LHCN-M2 (cell line): ENCODE measurements at places on chromosomes 1 and 21.

DNA sequence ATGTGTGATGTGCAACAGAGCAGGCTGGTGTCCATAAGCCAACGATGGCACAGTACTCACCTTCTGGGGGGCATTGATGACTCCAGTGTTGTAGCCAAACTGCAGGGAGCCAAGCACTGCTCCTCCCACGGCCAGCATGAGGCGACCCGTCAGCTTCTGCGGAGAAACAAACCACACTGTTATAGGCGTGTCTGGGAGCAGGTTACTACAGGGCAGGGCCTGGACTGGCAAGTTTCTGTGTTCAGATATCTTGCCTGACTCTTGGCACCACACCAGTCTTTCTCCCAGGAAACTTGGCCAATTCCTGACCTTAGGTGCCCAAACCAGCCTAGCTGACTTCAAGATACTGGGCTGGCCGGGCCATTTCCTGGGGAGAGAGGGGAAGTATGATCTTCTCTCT is 15.5 kb downstream of the SLC2A1 start:
- DNase-seq, result peak; percentile 83

DNA sequence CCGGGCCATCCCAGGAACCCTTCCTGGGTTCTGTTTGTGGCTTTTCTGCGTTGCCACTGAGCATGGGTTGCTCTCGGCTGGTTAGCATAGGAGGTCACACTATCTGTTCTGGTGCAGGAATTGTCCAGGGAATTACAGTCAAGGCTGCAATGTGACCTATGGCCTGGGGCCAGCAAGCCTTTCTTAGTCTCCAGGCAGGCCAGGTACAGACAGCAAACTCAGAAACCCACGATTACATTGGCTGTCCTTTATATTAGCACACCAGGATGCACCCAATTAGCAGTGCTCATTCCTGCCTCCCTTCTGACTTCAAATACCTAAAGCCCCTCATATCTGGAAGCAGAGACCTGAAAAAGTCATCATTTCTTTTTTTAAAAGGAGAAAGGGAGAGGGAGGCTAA is 55.2 kb downstream of the CD247 start:
- DNase-seq, result no peak

DNA sequence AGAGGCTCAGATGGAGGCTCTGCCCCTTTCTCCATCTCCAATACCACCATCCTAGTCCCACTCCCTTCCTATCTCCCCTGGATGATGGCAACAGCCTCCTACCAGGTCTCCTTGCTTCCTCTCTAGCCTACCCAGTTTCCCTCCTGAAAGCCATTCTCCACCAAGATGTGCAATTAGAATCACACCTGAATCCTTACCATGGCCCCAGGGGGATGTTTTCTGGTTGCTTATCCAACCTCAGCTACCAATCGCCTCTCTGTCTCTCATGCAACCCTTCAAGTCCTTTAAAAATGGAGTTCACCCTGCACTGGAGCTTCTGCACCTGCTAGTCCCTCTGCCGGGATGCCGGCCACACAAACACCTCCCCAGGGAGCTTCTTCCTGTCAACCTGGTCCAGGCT is 2.9 kb downstream of the RCAN1 start:
- no peak for DNase-seq

DNA sequence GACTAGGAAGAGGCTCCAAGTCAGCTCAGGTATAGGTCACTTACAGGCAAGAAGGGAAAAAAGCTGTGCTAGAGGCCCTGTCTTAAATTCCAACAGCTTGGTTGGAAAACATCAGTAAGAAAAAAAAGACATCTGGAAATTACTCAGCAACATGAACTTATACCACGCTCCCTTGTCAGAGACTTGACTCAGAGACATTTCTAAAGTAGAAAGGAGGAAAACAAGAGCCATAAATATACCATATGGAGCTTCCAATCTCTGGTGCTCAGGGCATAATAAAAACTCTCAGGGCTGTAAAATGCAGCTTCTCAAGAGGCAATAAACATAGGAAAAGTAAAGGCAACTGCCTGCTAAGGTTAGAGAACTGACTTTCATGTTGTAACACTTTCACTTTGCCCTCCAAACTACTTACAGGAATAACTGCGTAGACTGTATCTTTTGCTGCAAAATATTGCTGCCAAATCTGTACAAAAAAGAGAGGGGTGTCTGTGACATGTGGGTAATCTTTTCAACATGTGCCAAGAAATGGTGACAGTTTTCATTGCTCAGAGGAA is 14.7 kb downstream of the ATPAF1 start:
- DNase-seq, result no peak

DNA sequence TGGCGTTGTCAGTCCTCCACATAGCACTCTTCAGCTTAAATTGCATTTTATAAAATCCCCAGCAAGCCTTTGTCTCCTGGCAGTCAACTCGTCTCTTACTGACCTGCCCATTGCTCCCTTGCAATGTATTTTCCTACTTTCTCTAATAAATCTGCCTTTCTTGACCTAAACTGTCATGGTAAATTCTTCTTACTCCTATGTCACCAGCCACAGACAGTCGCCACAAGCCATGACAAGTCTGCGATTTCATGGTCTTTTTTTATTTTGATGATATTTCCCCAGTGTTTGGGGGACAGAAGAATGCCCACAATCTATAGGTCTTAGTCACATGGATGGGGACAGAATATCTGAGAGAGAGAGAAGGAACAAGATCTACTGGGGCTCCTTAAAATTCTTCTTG is 8.4 kb downstream of the IFNAR2 start:
- no peak for DNase-seq

DNA sequence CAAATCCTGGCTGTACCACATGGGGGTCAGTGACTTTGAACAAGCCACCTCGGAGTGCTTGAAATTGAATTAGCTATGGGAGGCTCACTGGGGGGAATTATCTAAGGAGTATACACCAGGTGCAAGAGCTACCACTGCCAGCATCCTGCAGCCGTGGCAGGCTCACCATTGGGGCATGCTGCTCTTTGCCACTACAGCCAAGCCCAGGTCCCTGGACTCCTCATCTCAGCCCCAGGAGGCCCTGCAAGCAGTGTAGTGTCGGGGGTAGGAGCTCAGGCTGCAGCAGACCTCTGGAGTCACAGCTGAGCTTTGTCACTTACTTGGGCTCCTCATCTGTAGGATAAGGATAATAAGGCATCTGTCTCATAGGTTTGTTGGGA is 35.3 kb downstream of the ACOT11 start:
- DNase-seq, result no peak

- DNase-seq, result no peak
These were observed 984.4 kb upstream of the NCAM2 start for GRCh38 chr21:20013851-20014250.

DNA sequence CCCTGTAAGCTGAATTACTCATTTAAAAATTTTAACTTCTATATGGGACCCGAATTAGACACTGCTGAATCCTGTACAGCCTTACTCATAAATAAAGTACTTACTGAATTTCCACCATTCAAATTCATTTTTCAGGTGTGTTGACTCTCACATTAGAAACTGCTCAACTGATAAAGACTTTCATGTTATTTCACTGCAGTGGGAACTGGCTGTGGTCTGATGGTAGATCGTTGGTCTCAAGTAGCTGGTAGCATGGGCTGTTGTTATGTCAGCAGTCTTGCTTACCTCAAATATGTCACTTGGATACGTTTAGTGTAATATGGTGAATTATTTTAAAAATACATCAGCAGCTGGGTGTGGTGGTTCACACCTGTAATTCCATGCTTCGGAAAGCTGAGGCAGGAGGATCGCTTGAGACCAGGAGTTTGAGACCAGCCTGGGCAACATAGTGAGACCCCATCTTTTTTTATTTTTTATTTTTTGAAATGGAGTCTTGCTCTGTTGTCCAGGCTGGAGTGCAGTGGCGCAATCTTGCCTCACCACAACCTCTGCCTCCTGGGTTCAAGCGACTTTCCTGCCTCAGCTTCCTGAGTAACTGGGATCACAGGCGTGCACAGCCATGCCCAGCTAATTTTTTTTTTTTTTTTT is 10.4 kb downstream of the DEGS1 start:
- DNase-seq, result no peak

DNA sequence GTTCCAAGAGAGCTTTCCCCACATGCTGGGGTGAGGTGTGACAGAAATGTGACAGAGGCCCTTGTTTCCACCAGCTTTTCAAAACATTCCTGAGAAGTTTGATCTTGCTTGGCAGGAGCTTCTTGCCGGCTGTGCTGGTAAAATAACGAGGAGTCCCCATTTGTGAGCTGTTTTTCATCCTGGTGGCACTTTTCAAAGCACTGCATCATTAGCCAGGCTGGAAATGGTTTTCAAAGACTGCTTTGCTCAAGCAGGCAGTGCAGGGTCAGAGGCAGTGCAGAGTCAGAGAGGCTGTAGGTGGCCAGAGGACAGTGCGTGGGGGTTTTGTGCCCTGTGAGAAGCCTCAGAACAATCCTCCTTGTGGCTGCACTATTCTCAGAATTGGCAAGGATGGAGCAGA is 75.8 kb upstream of the KCNA3 start:
- DNase-seq, result no peak

- no peak for DNase-seq
These were observed 47.5 kb upstream of the FOXO6 start for GRCh38 chr1:41313661-41314131.

DNA sequence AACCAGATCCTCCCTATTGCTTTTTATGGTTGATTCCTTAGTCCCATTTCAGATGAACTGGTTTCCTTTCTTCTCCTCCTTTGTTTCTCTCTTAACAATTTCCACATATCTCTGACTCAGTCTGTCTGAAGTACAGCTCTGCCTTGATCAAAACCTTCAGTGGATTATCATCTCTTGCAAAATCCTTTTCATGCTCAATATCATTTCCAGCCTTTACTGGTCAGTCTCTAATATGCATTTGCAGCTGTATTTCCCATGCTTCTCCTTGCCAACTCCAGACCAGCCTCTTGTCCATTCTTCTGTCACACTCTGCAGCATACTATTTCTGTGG is 72.2 kb downstream of the SNX7 start:
- DNase-seq, result no peak

GRCh38 chr1:170620164-170620563 is 43.8 kb upstream of the PRRX1 start:
- no peak for DNase-seq

- DNase-seq, result no peak
These were observed 29.6 kb downstream of the EPS15 start for GRCh38 chr1:51489472-51489871.

- DNase-seq, result no peak
These were observed 11.9 kb downstream of the SH2D2A start for GRCh38 chr1:156804572-156805243.

GRCh38 chr1:234400773-234401172 is 27.5 kb downstream of the COA6 start:
- DNase-seq, result no peak

GRCh38 chr1:153793973-153794615 is 18.9 kb downstream of the SLC27A3 start:
- no peak for DNase-seq

- no peak for DNase-seq
These were observed 7.9 kb upstream of the EDN2 start for GRCh38 chr1:41492341-41492848.

- DNase-seq, result no peak
These were observed 33.5 kb downstream of the NEK2 start for GRCh38 chr1:211641942-211642341.

DNA sequence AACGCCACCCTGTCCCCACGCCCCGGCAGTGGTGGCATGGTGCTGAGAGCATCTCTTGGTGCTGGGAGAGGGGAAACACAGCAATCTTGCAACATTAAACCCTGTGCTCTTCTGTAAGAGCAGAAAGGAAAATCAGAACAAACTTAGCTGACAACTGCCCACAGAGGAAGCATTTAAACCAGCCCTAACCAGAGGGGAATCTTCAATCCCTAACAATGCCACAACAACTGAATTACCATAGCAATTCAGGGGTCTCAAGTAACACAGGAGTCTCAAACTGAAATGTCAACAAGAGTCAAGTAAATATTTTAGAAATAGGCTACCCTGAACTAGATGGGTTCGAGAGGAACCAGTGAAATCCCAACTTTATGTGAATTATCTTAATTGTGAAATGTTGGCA is 1983.6 kb downstream of the NCAM2 start:
- DNase-seq, result no peak

DNA sequence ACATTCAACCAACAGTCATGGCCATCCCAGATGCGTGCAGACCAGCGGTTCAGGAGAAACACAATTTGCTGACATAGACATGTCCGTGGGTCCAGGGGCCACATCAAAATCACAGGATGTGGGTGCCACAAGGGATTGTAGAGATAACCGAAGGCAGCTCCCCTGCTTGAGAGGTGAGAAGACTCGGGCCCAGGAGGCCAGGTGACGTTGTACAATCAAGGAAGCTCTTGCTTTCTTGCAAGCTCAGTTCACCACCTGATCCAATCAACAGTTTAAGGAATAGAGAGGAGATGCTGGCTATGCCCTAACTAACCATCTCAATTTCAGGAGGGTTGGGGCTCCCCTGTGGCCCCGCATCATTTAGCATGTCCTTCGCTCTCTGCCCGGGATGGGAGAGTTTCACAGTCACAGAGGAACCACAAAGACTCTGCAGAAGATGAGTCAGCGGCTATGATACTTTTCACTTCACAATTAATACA is 19.5 kb downstream of the UBASH3A start:
- no peak for DNase-seq

- DNase-seq, result no peak
These were observed 45.7 kb downstream of the CAPN9 start for GRCh38 chr1:230792691-230793462.

GRCh38 chr1:28813931-28814465 is 2.0 kb downstream of the OPRD1 start:
- no peak for DNase-seq

DNA sequence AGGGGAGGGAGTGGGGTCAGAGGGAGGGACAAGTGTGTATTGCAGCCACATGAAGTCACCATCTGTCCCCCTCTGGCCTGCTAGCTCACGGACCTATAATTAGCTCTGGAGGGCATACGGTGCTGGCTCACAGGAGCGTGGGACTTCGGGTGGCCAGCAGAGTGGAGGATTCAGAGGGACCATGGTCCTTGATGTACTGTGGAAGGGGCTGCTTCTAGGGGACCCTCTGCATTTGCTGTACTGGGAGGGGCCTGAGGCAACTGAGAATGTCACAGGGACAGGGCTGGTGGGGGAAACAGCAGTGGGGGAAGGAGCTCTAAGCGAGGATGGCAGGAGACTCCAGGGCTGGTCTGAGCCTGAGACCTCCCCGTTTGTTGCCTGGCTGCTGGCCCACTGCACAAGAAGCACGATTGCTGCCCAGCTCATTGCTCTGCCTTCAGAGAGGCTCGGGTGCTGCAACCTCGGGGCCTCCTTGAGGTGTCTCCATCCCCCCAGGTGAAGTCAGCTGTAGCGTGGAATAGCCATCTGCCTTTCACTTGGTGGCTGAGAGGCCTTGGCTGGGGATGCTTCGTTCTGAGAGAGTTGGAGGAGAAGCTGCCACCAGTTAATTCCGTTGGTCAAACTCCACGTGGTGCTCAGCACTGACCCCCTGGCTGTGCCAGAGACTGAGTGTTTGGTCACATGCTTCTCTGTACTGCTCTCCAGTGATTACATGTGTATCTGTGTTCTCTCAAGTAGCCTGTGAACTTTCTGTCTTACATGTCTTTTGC is 2.7 kb downstream of the PPFIA4 start:
- DNase-seq, result no peak

- DNase-seq, result no peak
These were observed 16.1 kb downstream of the FH start for GRCh38 chr1:241503444-241503843.

DNA sequence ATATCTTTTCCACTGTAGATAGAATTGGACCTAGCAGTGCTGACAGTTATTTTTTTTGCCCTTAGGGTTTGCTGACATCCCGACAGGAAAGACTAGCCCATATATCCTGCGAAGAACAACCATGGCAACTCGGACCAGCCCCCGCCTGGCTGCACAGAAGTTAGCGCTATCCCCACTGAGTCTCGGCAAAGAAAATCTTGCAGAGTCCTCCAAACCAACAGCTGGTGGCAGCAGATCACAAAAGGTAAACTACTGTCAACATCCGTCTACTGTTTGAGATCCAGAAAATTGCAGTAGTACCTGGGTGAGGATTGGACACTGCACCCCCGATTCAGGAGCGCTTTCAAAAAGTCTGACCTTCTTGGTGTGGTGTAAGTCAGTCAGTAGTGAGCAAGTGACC is 55.8 kb downstream of the CENPF start:
- peak; percentile 26 for DNase-seq
